CD4-positive, alpha-beta T cell treated with Interleukin-17A for 1 hour (primary cell): ENCODE measurements at places on chromosomes 3 and 15.

DNA sequence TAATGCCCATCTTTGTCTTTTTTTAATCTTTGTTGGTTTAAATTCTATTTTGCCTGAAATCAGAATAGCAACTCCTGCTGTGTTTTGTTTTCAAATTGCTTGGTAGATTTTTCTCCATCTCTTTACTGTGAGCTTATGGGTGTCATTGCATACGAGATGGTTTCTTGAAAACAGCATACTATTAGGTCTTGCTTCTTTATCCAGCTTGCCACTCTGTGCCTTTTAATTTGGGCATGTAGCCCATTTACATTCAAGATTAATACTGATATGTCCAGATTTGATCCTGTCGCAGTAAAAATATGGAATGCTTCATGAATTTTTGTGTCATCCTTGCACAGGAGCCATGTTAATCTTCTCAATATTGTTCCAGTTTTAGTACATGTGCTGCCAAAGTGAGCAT lies 316.6 kb downstream of the CGGBP1 start:
- DNase-seq: no peak

GRCh38 chr3:31531452-31531991 lies 1.2 kb upstream of the STT3B start:
- DNase-seq: no peak

DNA sequence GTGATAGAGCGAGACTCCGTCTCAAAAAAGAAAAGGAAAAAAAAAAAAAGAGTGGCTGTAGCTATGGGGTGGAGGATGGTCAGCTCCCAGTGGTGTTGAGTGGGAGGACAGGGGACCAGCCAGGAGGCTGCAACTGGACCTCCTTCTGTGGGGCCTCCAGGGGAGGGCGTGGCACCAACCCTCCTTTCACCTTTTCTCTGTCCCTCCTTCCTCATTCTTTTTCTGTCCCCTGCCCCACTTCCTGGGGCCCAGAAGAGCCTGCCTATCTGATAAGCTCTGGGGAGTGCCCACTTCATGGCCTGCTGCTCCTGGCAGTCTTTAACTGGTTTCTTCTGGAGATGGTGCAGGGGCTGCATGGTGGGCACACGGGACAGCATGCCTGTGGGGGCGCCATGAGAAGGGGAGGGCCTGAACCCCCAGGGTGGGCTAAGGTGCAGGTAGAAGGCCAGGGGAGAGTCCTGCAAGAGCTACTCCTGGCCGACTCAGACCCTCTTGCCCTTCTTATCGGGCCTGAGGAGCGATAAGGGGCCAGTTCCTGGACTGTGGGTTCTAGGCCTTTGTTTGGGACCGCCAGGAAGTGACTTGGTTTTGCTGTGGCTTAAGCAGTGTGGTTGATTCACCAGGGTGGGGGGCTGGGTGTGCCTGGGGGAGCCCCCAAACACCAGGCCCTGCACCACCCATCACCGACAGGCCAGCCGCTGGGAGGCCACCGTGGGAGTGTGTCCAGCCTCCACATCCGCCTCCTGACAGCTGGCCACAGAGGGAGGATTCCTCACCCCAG lies 49.4 kb upstream of the FLNB start:
- DNase-seq: no peak

DNA sequence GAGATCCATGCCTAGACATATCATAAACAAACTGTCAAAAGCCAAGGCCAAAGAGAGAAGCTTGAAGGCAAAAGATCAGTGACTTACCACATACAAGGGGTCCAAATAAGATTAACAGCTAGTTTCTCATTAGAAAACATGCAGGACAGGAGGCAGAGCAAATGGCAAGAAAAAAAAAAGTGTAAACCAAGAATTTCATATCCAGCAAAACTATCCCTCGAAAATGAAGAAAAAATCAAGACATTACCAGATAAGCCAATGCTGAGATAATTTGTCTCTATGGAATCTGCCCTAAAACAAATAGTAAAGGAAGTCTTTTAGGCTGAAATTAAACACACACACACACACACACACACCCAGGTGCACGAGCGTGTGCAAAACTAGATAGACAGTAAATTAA lies 99.6 kb upstream of the NSMCE3 start:
- no peak for DNase-seq

DNA sequence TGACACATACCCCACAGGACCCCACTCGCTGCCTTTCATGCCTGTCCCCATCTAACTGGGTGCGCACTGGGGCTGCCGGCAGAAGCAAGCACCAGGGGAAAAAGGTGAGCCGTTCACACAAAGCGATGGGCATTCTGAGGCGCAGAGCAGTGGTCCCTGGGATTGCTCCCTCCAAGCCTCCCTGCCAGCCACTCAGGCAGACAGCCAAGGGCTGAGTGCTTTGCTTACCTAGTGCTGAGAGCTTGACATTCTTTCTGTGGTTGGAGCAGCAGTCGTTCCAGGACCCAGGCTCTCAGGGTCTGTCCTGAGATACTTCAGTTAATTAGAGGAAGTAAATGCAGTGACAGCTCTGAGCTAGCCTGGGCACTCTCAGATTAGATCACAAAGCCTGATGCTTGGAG lies 5.7 kb downstream of the ESYT3 start:
- DNase-seq: no peak

- no peak for DNase-seq
Observed at GRCh38 chr15:45648521-45649200, 13.8 kb downstream of the SQOR start.

GRCh38 chr15:45885801-45886200 lies 251.0 kb downstream of the SQOR start:
- no peak for DNase-seq

DNA sequence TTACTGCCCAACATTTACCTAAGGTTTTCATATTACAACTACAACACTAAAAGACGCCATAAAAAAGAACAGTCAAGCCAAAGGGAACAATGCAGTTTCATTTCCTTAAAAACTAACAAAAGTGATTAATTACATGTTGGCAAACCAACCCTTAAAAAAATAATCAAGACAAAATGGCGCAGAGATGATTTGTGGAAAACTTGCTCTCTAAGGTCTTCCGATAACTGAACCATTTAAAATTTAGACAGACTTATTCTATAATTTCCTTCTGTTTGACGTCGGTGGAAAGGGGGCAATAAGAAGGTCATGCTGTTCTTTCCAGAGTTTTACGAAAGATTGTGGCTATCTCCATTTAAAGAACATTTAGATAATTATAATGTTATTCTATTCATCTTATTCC lies 87.6 kb downstream of the RYK start:
- no peak for DNase-seq

DNA sequence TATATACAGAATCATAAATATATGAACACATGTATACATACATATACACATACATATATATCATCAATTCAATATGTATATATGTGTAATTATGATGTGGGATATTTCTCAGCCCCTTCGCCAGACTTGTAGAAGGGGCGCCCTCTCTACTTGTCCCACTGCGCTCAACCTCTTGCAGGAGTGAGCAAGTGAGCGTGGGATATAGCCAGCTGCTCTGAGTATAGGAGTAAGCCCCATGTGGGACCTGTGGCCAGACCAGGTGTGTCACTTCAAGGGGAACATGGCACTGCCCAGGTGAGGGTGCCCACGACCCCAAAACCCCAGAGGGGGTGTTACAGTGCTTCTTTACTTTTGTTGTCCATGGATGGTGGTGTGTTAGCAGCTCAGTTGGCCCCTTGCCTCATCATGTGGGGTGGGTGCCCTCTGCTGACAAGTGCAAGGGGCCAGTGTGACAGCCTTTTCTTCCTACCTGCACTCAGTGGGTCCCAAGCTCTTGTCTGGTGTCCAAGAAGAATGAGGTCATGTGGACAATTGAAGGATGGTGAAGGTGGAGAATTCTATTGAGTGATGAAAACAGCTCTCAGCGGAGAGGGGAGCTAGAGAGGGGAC lies 304.1 kb downstream of the UNC13C start:
- no peak for DNase-seq

- DNase-seq: no peak
Observed at GRCh38 chr15:86481720-86482119, 402.0 kb downstream of the AGBL1 start.

DNA sequence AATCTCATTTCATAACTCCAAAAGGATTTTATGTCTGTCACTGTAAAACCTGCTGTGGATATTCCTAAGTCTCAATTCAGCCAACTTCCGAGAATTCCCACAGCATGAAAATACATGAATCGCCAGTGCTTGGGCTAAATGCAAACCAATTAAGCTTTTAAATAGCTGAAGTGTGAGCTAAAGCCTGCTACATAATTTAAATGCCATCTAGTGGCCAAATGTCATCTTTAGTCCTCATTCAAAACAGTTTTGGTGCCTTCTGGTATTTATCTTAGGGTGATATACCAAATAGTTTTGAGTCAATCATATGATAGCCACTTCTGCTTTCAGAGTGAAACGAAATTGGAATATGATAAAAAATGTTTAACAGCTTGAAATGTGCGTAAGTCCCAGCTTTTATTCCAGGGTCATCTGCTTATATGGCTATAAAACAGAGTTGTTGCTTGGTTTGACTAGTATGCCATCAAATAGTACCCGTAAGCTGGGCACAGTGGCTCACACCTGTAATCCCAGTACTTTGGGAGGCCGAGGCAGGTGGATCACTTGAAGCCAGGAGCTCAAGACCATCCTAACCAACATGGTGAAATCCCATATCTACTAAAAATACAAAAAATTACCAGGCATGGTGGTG lies 41.8 kb upstream of the CCNL1 start:
- DNase-seq: peak; percentile 52
